T-helper 17 cell (primary cell): ENCODE measurements at places on chromosomes 13 and 19.

DNA sequence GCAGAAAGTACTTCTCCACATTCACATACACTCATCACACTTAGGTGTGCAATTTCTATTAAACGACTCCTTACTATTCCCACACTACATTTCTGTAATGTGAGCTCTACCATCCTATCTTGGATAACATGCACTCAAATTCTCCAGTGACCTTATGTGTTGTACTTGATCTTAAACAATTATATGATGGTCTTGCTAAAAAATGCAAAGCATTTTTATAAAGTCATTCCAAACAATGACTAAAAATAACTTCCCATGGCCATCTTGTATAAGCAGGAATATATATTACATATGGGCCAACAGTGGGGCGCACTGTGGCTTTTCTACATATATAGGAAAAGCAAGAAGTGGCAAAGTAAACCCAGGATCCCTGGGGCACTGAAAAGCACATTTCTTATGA, 155.5 kb downstream of the FLT1 start:
- no peak for DNase-seq

DNA sequence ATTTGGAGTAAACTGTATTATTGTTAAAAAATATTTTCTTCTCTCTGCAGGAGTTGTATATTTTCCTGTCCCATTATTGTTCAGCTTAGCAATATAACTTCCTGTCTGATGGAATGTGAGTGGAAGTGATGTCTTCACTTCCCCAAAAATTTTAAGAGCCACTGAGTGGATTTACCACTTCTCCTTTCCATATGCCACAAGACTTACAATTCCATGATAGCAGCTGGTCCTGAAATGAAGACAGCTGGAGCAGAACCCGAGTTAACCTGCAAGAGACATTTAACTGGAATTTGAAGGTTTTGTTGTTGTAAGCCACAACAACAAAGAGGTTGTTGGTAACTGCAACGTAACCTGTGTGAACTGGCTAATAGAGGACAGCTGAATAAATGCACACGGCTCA, 23.4 kb upstream of the TBC1D4 start:
- DNase-seq, result no peak

DNA sequence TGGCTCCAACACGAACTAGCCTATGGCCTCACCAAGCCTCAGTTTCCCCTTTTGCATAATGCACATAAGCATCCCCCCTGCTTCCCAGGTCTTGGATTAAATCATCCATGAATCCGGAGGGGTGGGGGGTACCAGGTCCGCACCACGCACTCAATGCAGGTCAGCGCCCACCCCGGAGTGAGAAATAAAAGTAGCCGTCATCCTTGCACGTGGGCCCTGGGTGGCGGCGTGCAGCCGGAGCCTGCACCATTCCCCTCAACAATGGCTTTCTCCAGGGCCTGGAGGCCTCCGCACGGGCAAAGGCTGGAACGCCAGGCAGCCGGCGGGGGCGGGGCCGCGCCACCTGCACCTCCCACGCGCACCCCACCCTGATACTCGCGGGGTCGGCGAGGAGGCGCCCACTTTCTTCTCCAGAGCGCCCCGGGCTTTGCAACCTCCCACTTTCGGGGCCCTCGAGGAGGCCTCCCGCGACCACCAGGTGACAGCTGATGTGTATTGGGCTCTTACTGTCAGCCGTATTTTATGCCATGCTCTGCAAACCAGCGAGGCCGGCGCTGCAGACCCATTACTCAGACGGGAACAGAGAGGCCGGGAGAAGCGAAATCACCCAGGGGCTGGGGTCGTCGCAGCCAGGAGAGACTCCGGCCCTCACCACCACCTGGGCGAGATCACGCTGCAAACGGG, 767 bp upstream of the GADD45B start:
- peak; percentile 37 for DNase-seq

DNA sequence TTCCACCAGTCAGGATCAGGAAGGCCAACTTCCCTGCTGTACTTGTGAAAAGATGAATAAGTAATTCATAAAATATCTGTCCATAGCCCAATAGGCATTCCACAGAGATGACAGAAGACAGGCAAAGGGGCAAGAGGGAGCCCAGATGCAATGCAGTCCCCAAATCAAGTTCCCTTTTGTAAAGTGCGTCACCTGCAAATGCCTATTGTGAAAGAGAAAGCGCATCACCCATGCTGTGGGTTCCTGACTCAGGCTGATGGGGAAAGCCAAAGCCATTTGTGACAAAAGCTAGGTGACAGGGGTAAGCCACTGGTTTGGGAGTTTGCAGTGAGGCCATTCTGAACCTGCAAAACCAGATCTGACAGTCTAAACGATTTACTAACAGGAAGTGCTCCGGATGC, 157.5 kb upstream of the ZNF536 start:
- no peak for DNase-seq

GRCh38 chr13:113972451-113973217, 1.2 kb downstream of the C13orf46 start:
- DNase-seq, result no peak

DNA sequence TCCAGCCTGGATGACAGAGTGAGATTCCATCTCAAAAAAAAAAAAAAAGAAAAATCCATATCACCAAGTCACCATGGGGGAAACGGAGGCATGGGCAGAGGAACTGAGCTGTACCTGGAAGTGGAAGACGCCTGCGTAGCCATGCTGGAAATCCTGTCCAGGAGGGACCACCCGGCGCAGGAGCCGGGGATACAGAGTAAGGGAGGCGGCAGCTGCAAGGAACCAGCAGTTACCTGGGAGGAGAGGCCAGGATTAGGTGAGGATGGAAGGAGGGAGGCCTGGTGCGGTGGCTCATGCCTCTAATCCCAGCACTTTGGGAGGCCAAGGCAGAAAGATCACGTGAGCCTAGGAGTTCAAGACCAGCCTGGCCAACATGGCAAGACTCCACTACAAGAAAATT, 2.0 kb downstream of the CAPN12 start:
- DNase-seq, result no peak

DNA sequence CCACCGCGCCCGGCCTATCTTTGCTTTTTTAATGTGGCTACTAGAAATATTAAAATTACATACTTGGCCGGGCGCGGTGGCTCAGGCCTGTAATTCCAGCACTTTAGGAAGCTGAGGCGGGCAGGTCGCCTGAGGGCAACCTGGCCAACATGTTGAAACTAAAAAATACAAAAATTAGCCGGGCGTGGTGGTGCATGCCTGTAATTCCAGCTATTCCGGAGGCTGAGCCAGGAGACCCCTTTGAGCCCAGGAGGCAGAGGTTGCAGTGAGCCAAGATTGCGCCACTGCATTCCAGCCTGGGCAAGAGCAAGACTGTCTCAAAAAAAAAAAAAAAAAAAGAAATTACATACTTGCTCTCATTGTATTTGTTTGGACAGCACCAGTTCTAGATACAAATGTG, 34.8 kb upstream of the DPRX start:
- no peak for DNase-seq

DNA sequence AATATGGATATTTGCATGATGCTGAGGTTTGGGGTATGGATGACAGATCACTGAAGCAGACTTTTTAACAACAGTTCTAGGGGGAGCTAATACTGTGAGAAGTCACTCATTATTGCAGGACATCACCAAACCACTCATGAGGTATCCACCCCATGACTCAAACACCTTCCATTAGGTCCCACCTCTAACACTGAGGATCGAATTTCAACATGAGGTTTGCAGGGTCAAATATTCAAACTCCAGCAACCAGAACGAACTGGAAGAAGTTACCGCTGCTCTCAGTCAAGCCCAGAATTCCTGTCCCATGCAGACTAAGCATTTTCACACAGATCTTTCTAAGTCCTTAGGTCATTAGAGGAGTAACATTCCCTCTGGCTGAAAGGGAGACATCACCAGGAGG, 758.9 kb downstream of the UQCRFS1 start:
- no peak for DNase-seq
